Activated CD4-positive, alpha-beta T cell treated with anti-CD3 and anti-CD28 coated beads, Interleukin-2, amount 10 ng/mL, durations not matched to agents 24 days and 14 days (primary cell): ENCODE measurements at places on chromosomes 13 and 19. TPM values are rescaled to one million over a fixed set of nuclear protein-coding genes. Genes with fewer than 3 reads are reported as not detected.

DNA sequence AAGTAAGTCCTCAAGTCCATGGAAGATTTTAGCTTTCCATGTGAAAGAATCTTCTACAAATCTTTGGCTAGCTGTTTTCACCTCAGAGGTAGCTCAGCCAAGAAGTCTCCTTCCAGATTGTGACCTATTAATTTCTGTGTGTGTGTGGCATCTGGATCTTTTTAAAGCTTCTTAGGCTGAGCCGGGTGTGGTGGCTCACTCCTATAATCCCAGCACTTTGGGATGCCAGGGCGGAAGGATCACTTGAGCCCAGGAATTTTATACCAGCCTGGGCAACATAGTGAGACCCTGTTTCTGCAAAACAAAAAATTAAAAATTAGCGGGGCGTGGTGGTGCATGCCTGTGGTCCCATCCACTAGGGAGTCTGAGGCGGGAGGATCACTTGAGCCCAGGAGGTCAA lies 13.4 kb upstream of the SLC44A2 start:
- DNase-seq: no peak

DNA sequence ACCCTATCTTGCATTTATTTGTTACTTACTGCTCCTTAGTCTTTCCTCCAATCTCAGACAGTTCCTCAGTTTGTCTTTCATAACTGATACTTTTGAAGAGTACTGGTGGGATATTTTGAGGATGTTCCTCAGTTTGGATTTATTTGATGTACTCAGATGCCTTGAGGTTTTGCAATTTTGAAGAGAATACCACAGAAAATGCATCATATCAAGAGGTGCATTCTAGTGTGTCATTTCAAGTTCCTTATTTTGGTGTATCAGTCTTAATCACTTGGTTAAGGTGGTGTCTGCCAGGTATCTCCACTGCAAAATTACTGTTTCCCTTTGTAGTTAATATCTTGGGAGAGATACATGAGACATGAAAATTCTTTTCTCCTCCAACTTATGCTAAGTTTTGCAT lies 75.1 kb downstream of the URI1 start:
- no peak for DNase-seq

DNA sequence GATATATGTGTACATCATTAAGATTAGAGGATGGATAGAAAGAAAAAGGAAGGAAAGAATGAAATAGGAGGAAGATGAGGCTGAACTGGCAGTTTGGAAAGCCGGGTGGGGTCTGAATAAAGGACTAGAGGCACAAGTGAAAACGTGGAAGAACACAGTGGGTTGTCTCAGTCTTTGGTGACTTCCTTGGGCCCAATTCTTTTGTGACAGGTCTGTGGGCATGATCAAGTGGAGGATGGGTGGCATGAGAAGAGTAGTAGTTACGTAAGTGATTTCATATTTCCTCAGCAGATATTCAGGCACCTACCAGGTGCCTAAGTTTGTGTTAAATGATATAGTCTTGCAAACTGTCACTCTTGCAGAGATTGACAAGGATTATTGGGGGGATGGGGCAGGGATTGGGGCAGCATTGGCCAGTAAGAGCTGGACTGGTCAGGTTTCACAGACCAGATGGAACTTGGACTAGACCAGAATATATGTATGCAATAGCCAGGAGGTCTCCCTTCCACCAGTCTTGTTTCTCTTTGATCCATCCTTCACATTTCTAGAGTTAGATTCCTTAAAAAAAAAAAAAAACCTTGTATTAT lies 2.7 kb downstream of the TPP2 start:
- no peak for DNase-seq

DNA sequence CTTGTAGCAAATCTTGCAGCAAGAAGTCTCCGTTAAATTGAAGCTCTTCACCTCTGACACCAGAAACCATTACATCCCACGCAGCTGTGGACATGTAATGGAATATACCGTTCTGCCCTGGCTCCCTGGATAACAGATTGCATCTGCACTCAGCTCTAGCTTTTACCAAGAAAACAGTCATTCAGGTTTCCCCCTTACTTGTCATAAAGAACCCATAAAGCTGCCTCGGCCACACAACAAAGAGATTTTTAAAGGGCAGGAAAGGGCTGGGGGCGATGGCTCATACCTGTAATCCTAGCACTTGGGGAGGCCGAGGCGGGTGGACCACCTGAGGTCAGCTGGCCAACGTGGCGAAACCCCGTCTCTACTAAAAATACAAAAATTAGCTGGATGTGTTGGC lies 127.6 kb upstream of the RFC3 start:
- DNase-seq: no peak

DNA sequence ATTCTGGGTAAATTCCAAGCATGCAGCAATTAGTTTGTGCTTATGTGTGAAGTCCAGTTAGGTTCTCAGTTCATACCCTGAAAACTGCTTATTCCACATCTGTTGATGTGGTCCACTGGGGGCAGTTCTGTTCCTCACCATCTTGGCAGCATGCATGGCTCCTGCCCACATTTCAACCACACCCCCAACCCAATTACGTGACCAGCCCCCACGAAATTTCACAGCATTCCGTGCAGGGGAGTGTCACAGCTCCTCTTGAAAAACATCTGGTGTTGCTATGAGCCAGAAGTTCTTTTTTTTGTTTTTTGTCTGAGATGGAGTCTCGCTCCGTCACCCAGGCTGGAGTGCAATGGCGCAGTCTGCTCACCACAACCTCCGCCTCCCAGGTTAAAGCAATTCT lies 9.1 kb upstream of the ERVK3-1 start:
- no peak for DNase-seq

- DNase-seq: peak; percentile 68
Measured at GRCh38 chr19:11093689-11094238, 4.5 kb downstream of the LDLR start.

DNA sequence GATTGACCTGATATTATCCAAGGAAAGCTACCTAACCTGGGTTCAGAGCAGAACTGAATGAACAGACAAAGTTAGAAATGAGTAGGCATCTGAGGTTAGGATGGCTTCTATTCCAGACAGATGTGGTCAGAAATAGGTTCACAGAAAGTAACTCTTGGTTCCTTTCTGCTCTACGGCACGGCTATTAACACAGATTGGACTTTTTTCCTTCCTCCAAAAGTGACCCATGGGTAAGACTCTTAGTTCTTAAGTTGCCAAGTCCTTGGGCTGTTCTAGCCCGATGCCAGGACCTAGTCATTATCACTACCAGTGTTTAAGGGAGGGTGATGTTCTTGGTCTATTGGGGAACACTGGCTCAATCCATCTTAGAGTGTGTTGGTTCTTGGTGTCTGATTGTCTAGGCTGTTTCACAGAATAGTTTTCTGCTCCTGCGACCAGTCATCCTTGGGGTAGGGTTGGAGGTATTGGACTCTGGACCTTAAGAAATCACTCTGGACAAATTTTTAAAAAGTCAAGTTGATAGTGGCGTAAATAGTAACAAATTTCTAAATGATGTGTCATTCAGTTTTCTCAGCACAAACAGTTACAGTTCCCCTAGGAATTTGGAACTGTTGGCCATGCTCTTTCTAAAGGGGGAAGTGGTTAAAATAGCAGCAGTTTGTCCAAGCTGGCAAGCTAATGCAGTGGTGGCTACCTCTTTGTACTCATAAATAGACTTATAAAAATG lies 60.1 kb upstream of the MYCBP2 start:
- DNase-seq: no peak

DNA sequence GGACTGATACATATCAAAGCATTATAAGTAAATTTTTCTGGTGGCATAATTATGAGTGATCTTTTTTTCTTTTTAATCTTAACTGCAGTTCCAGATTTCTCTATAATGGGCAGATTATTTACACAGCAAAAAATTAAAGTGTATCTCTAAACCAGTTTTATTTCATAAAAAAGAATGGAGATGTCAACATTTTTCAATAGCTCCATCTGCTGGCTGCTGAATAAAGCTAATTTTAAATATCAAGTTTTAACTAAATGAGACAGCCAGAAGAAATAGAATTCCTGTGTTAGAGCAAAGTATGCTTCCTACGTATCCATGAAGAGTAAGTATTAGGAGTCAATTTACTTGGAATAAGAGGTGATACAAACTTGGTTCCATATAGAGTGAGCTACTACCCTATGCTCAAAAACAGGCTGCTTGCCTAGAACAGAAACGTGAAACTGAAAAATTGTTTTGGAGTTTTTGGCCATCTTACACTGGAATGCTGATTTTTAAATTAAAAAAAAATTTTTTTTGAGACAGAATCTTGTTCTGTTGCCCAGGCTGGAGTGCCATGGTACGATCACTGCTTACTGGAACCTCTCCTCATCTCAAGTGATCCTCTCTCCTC lies 5.0 kb upstream of the PDS5B start:
- DNase-seq: no peak

DNA sequence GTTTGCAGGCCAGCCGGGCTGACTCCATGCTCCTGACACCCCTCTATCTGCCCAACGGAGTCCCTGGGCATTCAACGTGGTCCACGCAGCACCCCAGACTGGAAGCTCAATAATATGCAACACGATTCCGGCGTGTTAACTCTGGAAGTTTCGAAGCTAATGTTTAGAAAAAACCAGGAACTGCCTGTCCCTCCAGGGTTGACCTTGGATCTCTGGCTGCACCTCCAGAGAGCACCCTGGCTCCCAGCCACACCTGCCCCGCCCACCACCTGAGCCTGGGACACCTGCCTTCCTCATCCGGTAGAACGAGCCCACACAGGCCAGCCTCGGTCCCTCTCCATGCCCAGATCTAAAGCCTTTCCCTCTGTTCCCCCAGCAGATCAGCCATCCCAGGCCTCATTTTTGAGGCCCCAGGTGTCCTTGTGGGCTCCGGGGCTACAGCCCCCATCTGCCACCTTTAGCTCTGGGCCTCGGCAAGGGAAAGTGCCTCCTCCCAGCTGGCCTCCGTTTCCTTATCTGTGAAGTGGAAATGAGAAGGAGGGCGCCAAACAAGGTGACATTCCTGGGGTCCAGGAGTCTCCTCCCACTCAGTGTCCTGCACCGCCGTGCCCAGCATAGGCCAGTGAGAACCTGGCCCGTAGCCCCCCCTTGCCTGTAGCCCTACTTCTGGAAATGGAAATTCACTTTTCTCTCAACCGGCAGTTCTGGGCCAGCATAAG lies 38.7 kb downstream of the KLF2 start:
- peak; percentile 57 for DNase-seq

DNA sequence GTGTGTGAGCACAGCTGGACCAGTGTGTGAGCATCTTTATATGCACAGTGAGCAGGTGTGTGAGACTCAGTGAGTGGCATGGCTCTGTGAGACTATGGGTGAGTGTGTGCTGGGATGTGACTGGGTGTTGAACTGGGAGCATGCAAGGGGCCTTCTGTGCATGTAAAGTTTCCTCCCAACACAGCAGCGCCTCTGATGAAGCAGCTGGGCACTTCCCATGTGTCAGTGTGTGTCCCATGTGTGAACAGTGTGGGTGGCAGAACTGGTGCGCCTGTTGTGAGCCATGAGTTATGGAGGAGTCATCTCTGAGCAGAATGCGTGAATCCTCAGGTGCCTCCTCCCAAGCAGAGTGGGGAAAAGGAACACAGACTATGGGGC lies 24.1 kb downstream of the LGALS16 start:
- DNase-seq: no peak

DYRK1B gene
- 3.6 and 4.5 TPM in 2 replicates for total RNA-seq

SULT2B1 gene
- total RNA-seq: not detected in 2 replicates

MBD3L2 gene
- total RNA-seq: not detected in 2 replicates

CHST8 gene
- total RNA-seq: not detected in 2 replicates

ZNF416 gene
- total RNA-seq: 3.4 and 3.5 TPM in 2 replicates
